NCI-H1417 treated with DMSO at 0.1 percent for 48 hours (cell line): ENCODE measurements at places on chromosomes 13 and 19.

DNA sequence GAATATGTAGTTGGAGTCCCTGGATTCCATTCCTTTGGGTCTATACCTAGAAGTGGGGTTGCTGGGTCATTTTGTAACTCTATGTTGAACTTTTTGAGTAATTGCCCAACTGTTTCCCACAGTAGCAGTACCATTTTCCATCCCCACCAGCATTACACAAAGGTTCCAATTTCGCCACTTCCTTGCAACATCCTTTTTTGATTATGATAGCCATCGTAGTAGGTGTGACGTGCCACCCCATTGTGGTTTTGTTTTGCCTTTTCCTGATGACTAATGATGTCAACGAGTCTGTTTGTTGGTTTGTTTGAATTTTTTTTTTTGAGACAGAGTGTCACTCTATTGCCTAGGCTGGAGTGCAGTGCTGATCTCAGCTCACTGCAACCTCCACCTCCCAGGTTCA lies 3.3 kb upstream of the PEX11G start:
- DNase-seq: no peak

- no peak for DNase-seq
Measured at GRCh38 chr13:72218966-72219365, 352.0 kb upstream of the DACH1 start.

GRCh38 chr19:47231215-47232054 lies 436 bp upstream of the BBC3 start:
- DNase-seq: no peak

DNA sequence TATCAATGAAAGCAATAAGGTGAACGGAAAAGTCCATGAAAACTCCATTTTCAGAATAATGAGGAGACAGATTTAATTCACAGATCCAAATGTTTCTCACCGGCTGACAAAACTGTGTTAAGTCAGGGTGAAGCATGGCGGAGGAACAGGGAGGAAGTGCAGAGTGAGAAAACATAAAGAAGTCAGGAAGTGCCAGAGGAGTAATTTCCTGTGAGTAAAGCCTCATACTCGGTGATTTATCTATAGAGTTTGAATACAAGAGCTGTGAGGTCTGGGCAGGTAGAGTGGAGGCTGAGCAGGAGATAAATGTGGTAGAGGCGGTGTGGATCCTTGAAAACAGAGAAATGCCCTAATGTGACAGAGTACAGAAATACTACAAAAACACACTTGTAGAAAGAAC lies 11.4 kb downstream of the CARD8 start:
- no peak for DNase-seq
